ENCODE measurements at places on chromosomes 2 and 18. TPM values are rescaled to one million over a fixed set of nuclear protein-coding genes. Genes with fewer than 3 reads are reported as not detected.
A peak's percentile ranks its signal among the peaks of the same experiment; 100 is the strongest.

GRCh38 chr18:46320297-46320696, 216.1 kb downstream of the HAUS1 start:
- peaks cover 5% of the 10 kb centered on the region for H3K4me1 ChIP-seq
- H3K36me3 ChIP-seq = no peaks in the 10 kb centered on the region
- H3K27me3 ChIP-seq = no peaks in the 10 kb centered on the region
- H3K4me3 ChIP-seq = no peak overlapping the region
- H3K27ac ChIP-seq = no peak overlapping the region
- DNase-seq = peak; percentile 62

DNA sequence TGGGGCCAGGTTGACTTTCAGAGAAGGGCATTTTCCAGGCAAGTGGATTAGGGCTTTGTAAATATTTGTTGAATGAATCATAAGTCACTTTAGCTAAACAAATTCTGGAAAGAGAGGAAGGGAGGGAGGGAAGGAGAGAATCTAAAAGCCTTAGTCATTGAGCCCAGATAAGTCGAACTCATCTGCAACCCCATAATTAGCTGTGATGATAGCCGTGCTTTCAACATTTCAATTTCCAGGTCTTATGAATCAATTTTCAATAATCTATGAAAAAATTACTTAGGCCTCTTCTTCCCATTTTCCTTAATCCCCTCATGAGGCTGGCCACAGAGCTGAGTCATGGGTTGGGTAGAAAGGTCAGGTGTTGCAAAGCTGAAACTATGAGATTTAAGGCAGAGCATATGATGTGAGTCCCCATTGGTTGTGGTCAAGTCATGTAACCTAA, 111.9 kb upstream of the MAPRE2 start:
- no peak for DNase-seq
- no peak overlapping the region for H3K4me3 ChIP-seq
- H3K36me3 ChIP-seq = no peaks in the 10 kb centered on the region
- H3K4me1 ChIP-seq = 0 out of 2 replicates have a peak, but pooled peaks cover 2% of the 10 kb centered on the region

DNA sequence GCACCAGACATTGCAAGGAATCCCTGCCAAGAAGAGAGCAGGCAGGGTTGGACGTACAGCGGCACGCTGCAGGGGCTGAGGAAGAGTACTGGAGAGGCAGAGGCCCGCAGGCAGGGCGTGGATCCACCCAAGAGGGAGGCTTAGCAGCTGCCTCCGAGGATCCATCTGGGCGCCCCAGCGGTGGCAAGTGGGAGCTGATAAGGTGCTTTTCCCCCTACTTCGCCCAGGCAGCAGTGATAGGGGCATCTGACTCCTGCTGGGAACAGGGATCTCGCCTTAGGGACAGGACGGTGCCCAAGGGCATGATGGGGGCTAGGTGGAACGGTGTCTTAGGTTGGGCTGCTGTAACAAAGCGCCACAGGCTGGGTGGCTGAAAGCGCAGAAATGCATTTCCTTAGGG, 67.4 kb upstream of the HS6ST1 start:
- no peak overlapping the region for H3K27ac ChIP-seq
- H3K4me1 ChIP-seq = no peaks in the 10 kb centered on the region
- no peak for DNase-seq
- no peaks in the 10 kb centered on the region for H3K27me3 ChIP-seq
- no peak overlapping the region for H3K4me3 ChIP-seq
- no peaks in the 10 kb centered on the region for H3K36me3 ChIP-seq

- H3K27ac ChIP-seq = no peak overlapping the region
- H3K36me3 ChIP-seq = no peaks in the 10 kb centered on the region
- no peaks in the 10 kb centered on the region for H3K27me3 ChIP-seq
- no peak overlapping the region for H3K4me3 ChIP-seq
- peaks cover 6% of the 10 kb centered on the region for H3K4me1 ChIP-seq
Observed at GRCh38 chr2:145736871-145737270, 1217.0 kb upstream of the ZEB2 start.

- no peaks in the 10 kb centered on the region for H3K27me3 ChIP-seq
- no peak overlapping the region for H3K27ac ChIP-seq
- H3K4me1 ChIP-seq = peaks cover 6% of the 10 kb centered on the region
- H3K36me3 ChIP-seq = no peaks in the 10 kb centered on the region
- no peak for DNase-seq
- no peak overlapping the region for H3K4me3 ChIP-seq
Observed at GRCh38 chr2:44535376-44535775, 173.6 kb downstream of the CAMKMT start.

DNA sequence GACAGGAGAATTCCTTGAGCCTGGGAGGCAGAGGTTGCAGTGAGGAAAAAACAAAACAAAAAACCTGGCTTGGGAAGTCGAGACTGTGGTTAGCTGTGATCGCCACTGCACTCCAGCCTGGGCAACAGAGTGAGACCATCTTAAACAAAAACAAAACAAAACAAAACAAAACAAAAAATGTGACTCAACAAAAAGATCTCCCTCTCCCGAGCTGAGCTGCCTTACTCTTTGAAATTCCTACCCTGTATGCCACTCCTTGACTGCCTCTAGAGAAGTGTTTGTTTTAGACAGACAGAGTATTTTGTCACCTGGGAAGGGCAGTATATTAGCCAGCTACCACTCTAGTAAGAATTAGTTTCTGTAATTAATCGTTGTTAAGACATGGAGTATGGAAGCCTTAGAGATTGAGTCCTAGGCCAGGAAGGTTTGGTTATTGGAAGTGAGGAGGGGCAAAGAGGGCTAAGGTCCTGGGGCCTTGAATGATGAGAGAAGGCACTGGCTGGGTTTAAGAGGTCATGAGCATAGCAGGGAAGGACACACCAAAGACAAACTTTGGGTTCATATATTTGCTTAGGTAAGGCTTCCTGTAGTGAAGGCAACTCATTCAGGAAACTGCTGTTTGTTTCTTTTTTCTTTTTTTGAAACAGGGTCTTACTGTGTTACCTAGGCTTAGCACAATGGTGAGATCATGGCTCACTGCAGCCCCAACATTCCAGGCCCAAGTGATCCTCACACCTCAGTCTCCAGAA, 56.0 kb downstream of the HAUS1 start:
- no peak overlapping the region for H3K4me3 ChIP-seq
- H3K27ac ChIP-seq = no peak overlapping the region
- no peaks in the 10 kb centered on the region for H3K36me3 ChIP-seq
- DNase-seq = no peak

DNA sequence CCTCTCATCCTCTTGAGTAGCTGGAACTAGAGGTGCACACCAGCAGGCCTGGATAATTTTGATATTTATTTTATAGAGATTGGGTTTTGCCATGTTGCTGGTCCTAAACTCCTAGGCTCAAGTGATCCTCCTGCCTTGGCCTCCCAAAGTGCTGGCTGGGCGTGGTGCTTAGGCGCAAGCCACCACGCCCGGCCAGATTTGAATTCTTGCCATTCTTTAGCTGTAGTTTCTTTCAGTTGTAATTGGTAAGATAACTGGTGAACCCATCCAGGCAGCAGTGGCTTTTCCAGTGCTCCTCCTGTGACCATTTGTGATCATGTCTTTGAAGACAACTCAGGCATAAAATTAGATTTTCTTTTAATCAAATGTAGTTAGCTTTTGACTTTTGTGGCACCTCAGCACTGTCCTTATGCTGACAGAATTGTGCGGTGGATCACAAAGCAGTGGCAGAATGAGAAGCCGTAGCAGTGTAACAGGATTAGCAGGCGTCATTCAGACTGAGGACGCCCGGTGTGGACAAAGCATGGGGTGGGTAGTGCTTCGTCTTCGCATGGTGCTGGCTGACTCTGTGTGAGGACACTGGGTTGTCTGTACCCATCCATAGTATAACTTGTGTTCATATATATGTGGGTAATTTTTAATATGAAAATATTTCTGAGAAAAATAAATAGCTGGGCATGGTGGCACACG, 30.0 kb upstream of the TOGARAM2 start:
- no peak for DNase-seq
- no peaks in the 10 kb centered on the region for H3K27me3 ChIP-seq
- no peak overlapping the region for H3K27ac ChIP-seq
- H3K4me1 ChIP-seq = peaks cover 11% of the 10 kb centered on the region

- no peaks in the 10 kb centered on the region for H3K27me3 ChIP-seq
- H3K4me3 ChIP-seq = no peak overlapping the region
- peaks cover 26% of the 10 kb centered on the region for H3K4me1 ChIP-seq
- no peaks in the 10 kb centered on the region for H3K36me3 ChIP-seq
- DNase-seq = no peak
Observed at GRCh38 chr18:13796515-13796914, 27.4 kb upstream of the MC5R start.

DNA sequence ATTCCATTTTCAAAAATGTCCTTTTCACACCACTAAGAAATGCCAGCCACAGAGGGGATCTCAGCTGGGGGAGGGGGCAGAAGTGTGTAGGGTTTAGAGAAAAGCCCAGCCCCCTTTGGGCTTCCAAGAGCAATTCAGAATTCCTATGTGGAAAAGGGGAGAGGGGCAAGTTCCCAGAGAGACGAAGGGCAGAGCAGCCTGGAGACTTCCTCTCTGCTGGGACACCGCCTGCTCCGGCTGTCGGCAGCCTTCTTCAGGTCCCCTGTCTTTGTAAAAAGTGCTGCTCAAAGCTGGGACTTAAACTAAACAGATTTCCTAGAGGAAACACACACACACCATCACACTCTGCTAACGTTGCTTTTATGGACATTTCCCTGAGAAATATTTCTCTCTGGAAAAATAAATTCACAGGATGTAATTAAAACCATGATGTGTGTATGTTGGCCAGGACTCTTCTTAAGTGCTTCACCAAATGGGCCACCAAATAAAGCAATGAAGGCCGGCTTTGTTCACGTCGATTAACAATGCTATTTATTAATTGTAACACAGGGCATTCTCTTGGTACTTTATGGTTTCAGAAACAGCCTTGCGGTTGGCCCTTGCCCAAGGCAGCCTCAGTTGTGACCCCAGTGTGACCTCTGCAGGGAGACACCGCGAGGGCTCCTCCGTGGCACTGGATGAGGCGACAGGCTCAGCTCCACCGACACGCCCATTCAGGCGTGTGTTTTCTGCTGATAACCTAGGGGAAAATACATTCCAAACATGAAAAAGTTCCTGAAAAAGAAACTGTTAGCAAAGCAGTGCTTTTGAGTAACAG, 5.6 kb upstream of the ASB1 start:
- no peaks in the 10 kb centered on the region for H3K27me3 ChIP-seq
- no peak for DNase-seq
- no peak overlapping the region for H3K27ac ChIP-seq
- no peaks in the 10 kb centered on the region for H3K36me3 ChIP-seq

DNA sequence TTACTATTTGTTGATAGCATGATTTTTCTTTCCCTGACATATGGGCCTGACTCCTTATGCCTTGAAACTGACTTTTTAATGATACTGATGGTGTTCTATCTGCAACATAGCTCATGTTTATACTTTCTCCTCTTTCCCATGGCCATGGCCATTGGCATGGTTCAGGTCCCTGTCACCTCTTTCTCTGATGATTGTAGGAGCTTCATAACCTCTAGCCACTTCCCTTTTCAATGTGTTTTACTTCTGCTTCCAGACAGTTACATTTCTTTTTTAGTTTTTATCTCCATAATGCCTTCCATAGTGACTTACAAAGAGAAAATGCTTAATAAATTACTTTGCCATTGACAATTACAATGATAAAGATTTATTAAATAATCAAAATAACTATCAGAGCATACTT, 177.9 kb upstream of the SETBP1 start:
- no peaks in the 10 kb centered on the region for H3K36me3 ChIP-seq
- no peak overlapping the region for H3K4me3 ChIP-seq
- no peak for DNase-seq
- H3K4me1 ChIP-seq = no peaks in the 10 kb centered on the region
- no peak overlapping the region for H3K27ac ChIP-seq

DNA sequence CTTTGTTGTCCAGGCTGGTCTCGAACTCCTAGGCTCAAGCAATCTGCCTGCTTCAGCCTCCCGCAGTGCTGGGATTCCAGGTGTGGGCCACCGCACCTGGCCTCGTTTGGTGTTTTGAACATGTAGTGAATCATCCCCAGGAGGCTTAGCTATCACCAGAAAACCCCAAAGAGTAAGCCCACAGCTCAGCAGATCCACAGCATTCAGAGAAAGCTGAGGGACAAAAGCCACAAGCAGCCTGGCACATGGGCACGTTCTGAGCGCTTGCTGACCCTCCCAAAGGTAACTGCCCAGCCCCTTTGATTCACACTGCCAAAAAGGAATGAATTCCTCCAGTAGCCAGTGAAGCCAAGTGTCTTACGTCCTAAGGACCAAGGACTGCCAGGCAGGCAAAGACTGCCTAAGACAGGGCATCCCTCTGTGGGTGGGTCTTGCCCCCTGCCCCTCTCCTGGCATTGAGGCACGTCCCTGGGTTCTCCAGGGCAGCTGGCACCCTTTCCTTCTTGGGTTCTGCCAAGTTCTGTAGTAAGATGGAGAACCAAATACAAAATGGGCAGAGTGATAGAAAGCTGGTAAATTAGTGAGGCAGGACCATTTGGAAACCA, 31.7 kb downstream of the MBP start:
- no peak for DNase-seq
- peak overlapping the region; percentile 87 for H3K27ac ChIP-seq
- peaks cover 86% of the 10 kb centered on the region for H3K4me1 ChIP-seq

GRCh38 chr2:239561446-239562001, 160.7 kb upstream of the HDAC4 start:
- no peak for DNase-seq
- H3K36me3 ChIP-seq = no peaks in the 10 kb centered on the region
- no peak overlapping the region for H3K27ac ChIP-seq
- no peaks in the 10 kb centered on the region for H3K4me1 ChIP-seq
- no peaks in the 10 kb centered on the region for H3K27me3 ChIP-seq

GRCh38 chr2:117087535-117088291, 726.8 kb upstream of the DDX18 start:
- H3K4me3 ChIP-seq = no peak overlapping the region
- DNase-seq = no peak
- H3K4me1 ChIP-seq = peaks cover 37% of the 10 kb centered on the region
- no peaks in the 10 kb centered on the region for H3K36me3 ChIP-seq
- no peak overlapping the region for H3K27ac ChIP-seq

- H3K27ac ChIP-seq = no peak overlapping the region
- H3K4me3 ChIP-seq = no peak overlapping the region
- H3K27me3 ChIP-seq = no peaks in the 10 kb centered on the region
Observed at GRCh38 chr2:119914266-119914665, 98.6 kb upstream of the EPB41L5 start.

GRCh38 chr2:88658881-88659537, 31.7 kb upstream of the EIF2AK3 start:
- no peaks in the 10 kb centered on the region for H3K36me3 ChIP-seq
- DNase-seq = no peak
- no peak overlapping the region for H3K4me3 ChIP-seq
- H3K27ac ChIP-seq = no peak overlapping the region
- H3K4me1 ChIP-seq = peaks cover 5% of the 10 kb centered on the region

DNA sequence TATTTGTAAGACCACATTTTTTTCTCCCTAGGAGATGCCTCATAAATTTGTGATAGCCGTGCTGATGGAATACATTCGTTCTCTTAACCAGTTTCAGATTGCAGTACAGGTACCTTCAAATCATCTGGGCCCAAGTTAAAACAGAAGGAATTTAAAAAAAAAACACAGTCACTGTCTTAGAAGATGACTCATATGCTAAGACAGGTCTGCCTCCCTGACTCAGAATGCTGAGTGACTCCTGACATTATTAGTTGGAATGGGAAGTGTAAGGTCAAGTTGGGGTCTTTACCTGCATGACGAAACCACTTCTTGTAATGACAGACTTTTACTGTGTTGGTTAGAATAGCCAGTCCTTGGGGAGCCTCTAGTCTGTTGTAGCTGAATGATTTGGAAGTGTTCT, 26.3 kb downstream of the RMC1 start:
- H3K27me3 ChIP-seq = no peaks in the 10 kb centered on the region
- H3K27ac ChIP-seq = no peak overlapping the region
- DNase-seq = no peak
- peaks cover 12% of the 10 kb centered on the region for H3K4me1 ChIP-seq

- H3K27me3 ChIP-seq = no peaks in the 10 kb centered on the region
- no peak overlapping the region for H3K4me3 ChIP-seq
- no peaks in the 10 kb centered on the region for H3K36me3 ChIP-seq
- H3K4me1 ChIP-seq = no peaks in the 10 kb centered on the region
Observed at GRCh38 chr2:219416235-219416602, 2.0 kb upstream of the DES start.

CTLA4 gene
- total RNA-seq = not detected

MLPH gene
- not detected for total RNA-seq

ZNF804A gene
- total RNA-seq = 27.7 TPM

MEP1B gene
- not detected for total RNA-seq
